Germinal center (tissue), 1 donor: ENCODE measurements at places on chromosomes 2 and 18.

- DNase-seq, result no peak
Measured at GRCh38 chr2:70690846-70691245, 77.2 kb downstream of the ADD2 start.

- DNase-seq, result no peak
Measured at GRCh38 chr2:205474741-205475415, 207.4 kb upstream of the NRP2 start.

- DNase-seq, result no peak
Measured at GRCh38 chr2:45936623-45936979, 285.1 kb downstream of the PRKCE start.

DNA sequence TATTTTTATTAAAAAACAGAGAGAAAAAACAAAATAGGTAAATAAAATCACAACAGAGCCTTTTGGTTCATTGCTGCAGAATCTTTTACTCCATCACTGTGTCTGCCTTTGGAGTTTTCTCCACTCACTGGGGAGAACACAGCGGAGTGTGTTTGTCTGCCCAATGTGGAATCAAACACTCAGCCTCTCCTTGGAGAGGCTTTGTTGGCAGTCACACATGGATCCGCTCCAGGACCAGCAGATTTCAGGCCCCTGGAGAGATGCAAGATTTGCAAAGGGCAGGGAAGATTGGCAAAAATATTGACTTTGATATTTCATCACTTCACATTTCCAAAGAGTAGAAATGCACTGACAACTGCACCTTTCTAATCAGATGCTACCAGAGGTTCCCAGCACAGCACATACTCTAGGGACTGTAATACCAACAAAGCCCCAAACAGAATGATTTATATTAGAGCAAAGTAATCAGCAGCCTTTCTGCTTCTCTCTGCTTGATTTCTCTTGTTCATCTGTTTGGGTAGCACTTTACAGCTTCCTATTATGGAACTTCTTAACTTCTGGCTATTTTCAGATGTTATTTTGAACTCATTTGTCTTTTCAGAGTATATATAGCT, 1898.8 kb upstream of the PIK3C3 start:
- no peak for DNase-seq

GRCh38 chr2:142217804-142218203, 87.0 kb upstream of the LRP1B start:
- no peak for DNase-seq
